Stimulated activated CD8-positive, alpha-beta memory T cell treated with anti-CD3 and anti-CD28 coated beads, Interleukin-7, amount 100 ng/mL, for 1 hour (primary cell): ENCODE measurements at places on chromosomes 5 and 9.

DNA sequence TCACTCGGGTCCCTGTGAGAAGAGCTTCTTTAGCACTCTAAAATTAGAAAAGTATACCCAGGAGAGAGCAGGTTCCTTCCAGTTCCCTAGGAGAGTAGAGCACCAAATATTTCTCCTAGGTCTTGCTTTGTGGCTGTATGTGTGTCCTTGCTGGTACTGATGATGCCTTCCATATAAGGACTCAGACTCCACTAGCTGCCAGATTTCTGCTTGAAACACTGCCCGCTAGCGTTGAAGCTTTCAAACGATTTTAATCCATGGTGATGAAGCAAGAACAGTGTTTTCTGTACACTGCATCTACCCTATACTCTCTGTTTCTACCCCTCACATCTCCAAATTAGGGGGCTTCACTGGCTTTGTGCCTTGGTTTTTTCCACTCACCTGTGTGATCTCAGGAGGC is 2.4 kb upstream of the SMC2 start:
- no peak for DNase-seq

GRCh38 chr9:2764353-2764752 is 47.0 kb downstream of the KCNV2 start:
- DNase-seq: no peak

DNA sequence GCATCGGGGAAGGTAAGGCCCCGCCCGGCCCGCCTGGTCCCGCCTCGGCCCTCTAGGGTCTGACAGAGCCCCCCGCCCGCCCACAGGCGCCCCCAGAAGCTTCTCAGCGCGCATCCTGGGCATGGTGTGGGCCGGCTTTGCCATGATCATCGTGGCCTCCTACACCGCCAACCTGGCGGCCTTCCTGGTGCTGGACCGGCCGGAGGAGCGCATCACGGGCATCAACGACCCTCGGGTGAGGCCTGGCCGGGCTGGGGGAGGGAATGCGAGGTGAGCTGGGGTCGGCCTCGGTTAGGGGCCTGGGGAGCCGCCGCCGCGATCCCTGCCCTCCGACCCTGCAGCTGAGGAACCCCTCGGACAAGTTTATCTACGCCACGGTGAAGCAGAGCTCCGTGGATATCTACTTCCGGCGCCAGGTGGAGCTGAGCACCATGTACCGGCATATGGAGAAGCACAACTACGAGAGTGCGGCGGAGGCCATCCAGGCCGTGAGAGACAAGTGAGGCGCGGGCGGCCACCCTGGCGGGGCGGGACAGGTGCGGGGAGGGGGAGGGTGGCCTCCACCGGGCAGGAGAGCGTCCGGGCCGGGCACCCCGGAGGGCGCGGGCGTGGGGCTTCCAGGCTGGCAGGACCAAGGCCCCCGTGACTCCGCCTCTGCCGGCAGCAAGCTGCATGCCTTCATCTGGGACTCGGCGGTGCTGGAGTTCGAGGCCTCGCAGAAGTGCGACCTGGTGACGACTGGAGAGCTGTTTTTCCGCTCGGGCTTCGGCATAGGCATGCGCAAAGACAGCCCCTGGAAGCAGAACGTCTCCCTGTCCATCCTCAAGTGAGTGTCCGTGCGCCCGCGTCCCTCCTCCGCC is 7.1 kb downstream of the LRRC26 start:
- no peak for DNase-seq

GRCh38 chr5:178940569-178941360 is at the start of gene ZNF454:
Gene ZNF454 (plus strand): TSS chr5:178941198. CDS start chr5:178942792, 1,594 bp downstream.
- no peak for DNase-seq

- no peak for DNase-seq
These were observed at the start of gene TNFAIP8 for GRCh38 chr5:119355685-119356611. Gene TNFAIP8 (plus strand): TSS chr5:119356019. CDS start chr5:119356091, 72 bp downstream.

DNA sequence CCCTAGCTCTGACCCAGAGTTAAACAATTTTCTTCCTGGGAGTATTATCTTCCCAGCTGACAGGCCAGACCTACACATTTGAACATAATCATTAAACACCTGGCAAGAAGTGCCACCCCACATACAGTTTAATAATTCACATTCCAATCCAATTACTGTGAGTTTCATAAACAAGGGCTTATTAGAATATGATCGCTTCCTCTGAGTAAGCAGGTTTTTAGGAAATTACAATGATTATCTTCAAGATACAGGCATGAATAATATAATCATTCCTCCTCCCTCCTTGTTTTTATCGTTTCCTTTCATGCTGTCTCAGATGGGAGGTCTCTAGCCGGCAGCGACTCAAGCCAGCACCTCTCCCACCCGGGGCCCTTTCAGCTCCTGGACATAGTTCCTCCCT is 15.8 kb upstream of the KIF4B start:
- no peak for DNase-seq

DNA sequence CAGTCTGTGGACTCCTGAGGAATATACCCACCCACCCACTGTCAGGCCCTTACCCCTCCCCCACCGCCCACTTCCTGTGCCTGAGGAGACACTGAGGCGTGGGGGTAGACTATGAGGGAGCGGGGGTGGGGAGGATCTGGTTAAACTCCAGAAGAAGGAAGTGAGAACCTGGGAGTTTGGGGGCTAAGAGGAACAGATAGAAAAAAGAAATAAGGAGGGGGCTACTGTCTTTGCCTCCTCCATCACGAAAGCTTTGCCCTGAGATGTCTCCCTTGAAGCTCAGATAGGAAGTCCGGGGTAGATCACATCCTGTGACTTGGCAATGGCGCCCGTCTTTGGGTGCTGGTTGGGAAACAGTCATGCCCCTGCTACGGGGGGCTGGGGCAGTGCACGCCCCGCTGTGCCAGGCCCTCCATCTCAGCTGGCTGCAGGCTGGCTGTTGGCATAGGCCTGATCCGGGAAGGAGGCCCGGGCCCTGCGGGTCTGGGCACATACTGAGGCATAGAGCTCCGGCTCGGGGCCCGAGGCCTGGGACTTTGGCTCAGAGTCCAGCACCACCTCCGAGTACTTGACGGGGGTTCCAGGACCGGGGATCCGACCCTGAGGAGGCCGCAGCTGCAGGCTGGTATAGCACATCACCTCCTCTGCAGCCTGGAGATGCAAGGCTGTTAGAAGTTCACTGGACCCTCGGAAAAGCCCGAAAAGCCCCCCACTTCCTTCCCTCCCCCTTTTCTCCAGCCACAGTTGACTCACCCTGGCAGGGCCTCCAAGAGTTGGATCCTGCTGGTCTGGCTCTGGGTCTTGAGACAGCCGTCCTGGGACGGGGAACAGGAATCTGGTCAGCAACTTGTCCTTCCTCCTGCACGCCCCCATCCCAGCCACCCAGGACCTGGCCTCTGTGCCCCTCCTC is 1.0 kb downstream of the SIT1 start:
- no peak for DNase-seq

- no peak for DNase-seq
These were observed 2.0 kb upstream of the IRF1 start for GRCh38 chr5:132492386-132493125.

DNA sequence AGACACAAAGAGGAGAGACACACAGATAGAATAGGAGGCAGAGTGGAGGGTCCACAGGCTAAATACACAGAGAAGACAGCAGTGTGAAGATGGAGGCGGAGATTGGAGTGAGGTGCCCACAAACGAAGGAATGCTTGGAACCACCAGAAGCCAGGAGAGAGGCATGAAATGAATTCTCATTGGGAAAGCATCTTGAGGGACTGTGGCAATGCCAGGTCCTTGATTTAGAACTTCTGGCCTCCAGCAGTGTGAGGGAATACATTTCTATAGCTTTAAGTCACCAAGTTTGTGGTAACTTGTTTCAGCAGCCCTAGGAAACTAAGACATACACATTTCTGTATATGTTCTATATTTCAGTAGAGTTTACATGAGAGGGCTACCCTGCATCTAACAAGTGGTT is 396.6 kb upstream of the ZNF608 start:
- DNase-seq: no peak

- no peak for DNase-seq
These were observed 50.0 kb upstream of the RAI14 start for GRCh38 chr5:34606101-34606500.

GRCh38 chr5:82622205-82622604 is 344.1 kb upstream of the RPS23 start:
- DNase-seq: no peak

DNA sequence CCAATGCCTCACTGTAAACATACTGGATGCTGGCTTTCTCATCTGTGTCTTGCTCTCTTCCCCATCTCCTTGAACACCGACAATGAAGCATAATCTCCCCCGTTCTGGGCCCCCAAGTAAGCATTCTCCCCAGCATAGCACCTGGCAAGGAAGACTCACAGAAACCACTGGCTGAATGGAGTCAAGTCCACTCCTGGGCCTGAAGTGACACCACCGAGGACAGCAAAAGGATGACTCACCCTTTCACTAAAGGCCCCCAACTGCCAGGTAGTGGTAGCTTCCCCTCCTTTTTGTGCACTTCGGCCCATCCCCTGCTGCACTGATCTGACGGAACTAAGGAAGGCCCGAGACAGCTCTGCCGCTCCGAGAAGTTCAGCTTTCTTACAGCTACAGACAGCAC is 9.4 kb downstream of the VDAC1 start:
- no peak for DNase-seq

DNA sequence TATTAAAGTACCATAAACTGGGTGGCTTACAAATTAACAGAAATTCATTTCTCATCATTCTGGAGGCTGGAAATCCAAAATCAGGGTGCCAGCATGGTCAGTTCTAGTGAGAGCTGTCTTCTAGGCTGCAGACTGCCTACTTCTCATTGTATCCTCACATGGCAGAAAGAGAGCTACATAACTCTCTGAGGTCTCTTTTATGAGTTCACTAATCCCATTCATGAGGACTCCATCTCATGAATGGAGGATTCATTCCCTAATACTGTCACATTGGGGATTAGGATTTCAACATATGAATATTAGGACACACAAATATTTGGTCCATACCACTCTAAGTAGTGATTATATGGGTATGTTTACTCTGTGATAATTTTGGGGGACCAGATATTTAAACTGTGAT is 84.0 kb downstream of the ERP44 start:
- DNase-seq: no peak

DNA sequence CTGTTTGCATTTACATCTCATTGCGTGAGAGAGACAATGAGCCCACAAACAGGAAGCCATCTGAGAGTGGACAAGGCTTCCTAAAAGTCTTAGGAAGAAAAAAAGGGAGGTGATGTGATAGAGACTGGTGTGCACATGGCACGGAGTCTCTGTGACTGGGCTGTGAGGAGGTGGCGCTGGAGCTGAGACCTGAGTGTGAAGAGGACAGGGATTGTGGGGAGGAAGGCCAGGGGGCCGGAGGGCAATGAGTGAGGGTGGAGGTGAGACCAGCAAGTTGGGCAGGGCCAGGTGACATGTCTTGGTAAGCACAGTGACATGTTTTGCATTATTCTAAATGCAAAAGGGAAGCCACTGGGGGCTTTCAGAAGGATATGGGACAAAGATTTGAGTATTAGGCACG is 45.0 kb downstream of the TSPAN17 start:
- no peak for DNase-seq

GRCh38 chr5:115859378-115859777 is 17.6 kb downstream of the AP3S1 start:
- no peak for DNase-seq

DNA sequence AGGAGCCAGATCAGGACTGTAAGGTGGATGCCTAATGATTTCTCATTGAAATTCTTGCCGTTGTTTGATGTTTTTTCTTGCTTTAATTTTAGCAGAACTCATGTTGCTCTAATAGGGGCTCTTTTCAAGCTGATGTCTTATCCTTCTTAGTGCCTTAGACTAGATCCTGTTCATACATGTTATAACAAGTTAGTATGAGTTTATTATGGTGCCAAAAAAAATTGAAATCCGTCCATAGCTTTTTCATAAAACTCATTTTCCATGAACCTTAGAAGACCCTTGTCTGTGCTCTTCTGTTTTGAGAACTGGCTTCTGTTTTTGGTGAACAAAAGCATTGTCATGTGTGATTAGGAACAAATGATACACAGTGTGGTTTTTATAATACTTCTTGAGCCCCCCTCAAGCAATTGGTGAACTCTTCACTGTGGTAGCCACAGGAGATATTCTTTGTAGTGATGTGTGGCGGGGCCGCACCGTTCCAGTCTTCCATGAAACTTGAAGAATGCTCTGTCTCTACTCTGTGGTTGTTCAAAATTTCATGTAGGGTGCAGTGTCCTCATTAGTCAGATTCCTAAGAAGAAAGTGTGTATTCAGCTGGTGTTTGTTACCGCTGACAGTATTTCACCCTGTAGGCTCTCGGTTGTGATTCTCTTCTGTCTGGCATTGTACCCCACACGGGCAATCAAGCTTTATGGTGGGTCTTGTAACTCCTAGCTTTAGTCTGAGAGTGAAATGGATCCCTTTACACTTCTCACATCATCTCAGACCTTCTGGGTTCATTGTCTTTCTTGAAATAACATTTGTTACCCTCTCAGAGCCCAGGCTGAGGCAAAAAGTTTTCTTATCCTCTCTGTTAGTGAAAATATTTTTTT is 10.7 kb downstream of the OTULIN start:
- DNase-seq: no peak

DNA sequence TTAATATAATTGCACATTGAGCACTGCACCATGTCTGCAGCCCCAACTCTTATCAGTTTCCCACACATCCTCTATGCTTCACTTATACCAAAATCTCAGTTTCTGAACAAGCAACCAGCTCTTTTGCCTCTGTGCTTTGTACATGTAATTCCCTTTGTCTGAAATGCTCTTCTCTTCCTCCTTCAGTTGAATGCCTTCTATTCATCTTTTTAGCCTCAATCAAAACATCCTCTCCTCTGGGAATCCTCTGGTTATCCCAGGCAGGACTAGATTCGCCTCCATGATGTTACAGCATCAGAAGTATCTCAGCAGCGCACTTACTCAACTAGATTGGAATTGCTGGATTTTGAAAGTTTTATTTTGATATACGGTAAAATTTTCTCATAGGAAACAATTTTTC is 143.3 kb downstream of the GAS1 start:
- DNase-seq: no peak

GRCh38 chr5:177514541-177514940 is 2.2 kb downstream of the DDX41 start:
- no peak for DNase-seq

- DNase-seq: no peak
These were observed 182.0 kb upstream of the IER5L start for GRCh38 chr9:129359916-129360536.

DNA sequence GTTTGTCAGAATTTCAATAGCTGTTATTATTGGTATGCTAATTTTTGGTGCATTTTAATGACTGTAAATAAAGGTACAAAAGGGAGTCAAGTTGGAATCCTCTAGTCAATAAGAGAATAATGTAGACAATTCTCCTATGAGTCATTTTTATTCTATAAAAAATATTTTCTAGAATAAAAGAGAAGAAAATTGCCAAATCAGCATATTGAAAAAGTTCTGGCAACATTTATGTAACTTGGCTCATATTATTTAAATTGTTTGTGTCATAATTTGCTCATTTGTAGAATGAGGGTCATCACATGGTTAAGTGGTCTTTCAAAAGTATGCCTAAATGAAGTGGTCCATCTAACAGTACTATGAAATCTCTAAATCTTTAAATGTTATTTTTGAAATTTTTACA is 1719.8 kb upstream of the WWC1 start:
- no peak for DNase-seq

DNA sequence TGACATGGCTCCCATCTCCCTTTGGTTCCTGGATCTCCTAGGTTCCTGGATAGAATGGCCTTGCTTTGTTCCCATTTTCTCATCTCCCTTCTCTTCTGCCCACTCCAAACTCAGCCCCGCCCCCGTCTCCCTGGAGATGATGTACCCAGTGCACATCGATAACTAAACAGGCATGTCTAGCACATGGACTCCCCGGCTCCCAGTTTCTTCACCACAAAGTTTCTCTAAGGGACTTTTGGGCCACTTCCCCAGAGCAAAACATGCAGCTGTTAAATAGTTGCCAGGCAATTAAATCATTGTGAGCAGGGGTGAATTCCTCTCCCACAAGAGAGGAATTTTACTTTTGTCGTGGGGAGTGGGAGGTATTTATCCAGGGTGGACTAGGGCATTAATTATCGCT is 259.0 kb downstream of the GADD45G start:
- DNase-seq: no peak
